Iris pigment epithelial cell (primary cell): ENCODE measurements at places on chromosomes 5 and 9.
A peak's percentile ranks its signal among the peaks of the same experiment; 100 is the strongest.

DNA sequence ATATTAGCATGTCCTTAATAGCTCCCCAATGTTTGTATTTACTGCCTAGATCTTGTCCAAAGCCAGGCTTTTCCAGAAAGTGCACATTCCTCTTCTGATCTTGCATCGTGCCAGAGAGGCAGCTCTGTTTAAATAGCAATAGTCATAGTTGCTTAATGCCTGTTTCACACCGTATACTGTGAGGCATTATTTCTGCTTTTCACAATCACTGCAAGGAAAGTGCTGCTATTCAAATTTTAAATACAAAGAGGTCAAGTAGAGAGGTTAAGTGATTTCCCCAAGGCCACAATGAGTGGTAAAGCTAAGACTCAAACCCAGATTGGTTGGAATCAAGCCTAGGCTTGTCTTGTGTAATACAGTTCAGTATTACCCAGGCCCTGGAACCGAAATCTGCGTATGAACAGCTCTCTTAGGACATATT is 153.6 kb downstream of the SNX18 start:
- peak; percentile 85 for DNase-seq

GRCh38 chr9:114376586-114377445 is 11.0 kb downstream of the AKNA start:
- DNase-seq: no peak

- DNase-seq: no peak
Observed at GRCh38 chr9:10605388-10605787, 7.4 kb downstream of the PTPRD start.

DNA sequence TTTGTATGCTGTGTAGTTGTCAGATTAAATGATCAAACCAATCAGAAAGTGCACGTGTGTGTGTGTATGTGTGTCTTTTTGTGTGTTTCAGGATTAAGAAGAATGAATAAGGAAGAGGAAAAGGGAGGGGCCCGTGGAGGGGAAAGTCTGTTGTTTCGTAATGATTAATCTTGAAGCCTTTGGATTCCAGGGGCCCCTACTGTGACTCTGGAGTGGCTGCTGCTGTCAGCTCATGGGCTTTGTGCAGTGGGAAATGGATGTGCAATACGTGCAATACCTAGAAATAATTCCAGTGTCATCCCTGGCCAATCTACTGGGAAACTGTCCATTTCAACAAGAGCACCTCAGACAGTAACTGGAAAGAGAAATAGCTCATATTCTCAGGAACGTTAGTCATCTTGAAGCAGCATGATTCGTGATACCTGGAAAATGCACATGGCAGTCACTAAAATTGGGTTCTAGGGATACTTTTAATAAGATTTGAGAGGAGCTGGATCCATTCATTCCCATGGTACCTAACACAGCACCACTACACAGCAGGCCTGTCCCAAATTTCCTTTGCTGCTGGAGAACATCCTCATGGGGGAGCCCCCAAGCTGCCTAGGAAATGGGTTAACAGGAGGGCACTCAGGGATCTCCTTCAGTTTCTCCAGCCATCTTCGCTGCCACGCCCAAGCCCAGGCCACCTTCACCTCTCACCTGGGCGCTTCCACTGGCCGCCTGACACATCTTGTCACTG is 186.3 kb downstream of the NR3C1 start:
- peak; percentile 61 for DNase-seq

DNA sequence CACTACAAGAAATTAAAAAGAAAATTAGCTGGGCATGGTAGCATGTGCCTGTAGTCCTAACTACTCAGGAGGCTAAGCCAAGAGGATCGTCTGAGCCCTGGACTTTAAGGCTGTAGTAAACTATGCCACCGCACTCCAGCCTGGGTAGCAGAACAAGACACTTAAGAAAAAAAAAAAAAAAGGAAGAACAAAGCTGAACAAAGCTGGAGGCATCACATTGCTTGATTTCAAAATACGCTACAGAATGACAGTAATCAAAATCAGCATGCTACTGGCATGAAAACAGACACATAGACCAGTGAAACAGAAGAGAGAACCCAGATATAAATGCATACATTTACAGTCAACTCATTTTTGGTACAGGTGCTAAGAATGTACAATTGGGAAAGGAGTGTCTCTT is 14.5 kb upstream of the OTULIN start:
- DNase-seq: no peak

DNA sequence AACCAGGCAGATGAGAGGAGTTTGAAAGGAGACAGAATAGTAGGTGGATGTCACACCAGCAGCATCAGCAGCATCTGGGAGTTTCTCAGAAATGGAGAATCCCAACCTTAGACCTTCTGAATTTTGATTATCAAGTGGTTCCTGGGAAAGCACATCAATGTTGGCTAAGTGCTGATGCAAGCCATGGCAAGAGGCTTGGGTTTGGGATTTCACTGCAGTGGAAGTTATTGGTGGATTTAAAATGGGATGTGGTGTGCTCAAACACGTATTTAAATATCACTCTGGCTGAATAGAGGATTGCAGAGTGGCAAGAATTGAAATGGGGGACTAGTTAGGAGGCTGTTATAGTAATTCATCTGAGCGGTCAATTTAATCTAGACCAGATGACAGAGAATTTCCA is 387.8 kb upstream of the WWC1 start:
- DNase-seq: no peak
